PC-9 (cell line): ENCODE measurements at places on chromosomes 1 and 21. TPM values are rescaled to one million over a fixed set of nuclear protein-coding genes. Genes with fewer than 3 reads are reported as not detected.

The CRNN gene
- total RNA-seq, result not detected in 2 replicates

The OR10Z1 gene
- not detected in 2 replicates for total RNA-seq

The IL6R gene
- 1.5 and 3.2 TPM in 2 replicates for total RNA-seq

The ACTL8 gene
- 0.55 and 0.68 TPM in 2 replicates for total RNA-seq

The CELA2A gene
- not detected in 2 replicates for total RNA-seq

The ZDHHC18 gene
- 27.2 and 36.1 TPM in 2 replicates for total RNA-seq

The ELAPOR1 gene
- total RNA-seq, result 0.95 and 2.0 TPM in 2 replicates

The AHDC1 gene
- 45.9 and 48.8 TPM in 2 replicates for total RNA-seq

The CD164L2 gene
- total RNA-seq, result 0.63 and 1.7 TPM in 2 replicates

The MFAP2 gene
- 6.3 and 12.5 TPM in 2 replicates for total RNA-seq

The PTPRC gene
- 0.58 and 0.79 TPM in 2 replicates for total RNA-seq
